ENCODE measurements at places on chromosomes 12 and 14.
A peak's percentile ranks its signal among the peaks of the same experiment; 100 is the strongest.

GRCh38 chr14:73762375-73762822, 48.2 kb upstream of the PNMA1 start:
- DNase-seq = no peak

DNA sequence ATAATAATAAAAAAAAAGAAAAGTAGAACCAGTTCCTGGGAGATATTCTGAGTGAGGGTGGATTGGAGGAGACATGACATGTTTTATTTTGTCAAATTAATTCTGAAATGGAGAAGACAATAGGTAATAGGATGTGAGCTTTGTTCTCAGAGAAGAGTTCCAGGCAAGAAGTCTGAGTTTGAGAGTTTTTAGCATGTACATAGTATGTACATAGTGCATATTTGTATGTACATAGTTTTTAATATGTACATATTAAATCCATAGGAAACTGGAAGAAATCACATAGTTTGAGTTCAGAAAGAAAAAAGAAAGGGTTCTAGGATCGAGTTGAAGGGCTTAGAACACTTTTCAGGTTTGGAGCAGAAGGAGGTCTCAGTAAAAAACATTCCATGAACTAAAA, 47.5 kb downstream of the LRFN5 start:
- no peak for DNase-seq

- no peak for DNase-seq
Observed at GRCh38 chr14:93788543-93789227, 400 bp upstream of the PRIMA1 start.

GRCh38 chr14:52354242-52354641, 40.1 kb downstream of the PTGER2 start:
- no peak for DNase-seq

- DNase-seq = no peak
Observed at GRCh38 chr14:102131741-102132140, 8.0 kb upstream of the WDR20 start.

DNA sequence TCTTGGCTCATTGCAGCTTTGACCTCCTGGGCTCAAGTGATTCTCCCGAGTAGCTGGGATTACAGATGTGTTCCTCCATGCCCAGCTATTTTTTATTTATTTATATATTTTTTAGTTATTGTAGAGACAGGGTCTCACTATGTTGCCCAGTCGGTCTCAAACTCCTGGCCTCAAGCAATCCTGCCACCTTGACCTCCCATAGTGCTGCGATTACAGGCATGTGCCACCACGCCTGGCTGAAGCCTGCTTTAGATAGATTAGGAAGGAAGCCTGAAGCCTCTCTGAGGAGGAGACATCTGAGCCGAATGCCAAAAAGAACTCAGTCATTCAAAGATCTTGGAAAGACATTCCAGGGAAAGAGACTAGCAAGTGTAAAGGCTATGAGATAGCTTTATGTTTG, 10.2 kb downstream of the INHBC start:
- no peak for DNase-seq

DNA sequence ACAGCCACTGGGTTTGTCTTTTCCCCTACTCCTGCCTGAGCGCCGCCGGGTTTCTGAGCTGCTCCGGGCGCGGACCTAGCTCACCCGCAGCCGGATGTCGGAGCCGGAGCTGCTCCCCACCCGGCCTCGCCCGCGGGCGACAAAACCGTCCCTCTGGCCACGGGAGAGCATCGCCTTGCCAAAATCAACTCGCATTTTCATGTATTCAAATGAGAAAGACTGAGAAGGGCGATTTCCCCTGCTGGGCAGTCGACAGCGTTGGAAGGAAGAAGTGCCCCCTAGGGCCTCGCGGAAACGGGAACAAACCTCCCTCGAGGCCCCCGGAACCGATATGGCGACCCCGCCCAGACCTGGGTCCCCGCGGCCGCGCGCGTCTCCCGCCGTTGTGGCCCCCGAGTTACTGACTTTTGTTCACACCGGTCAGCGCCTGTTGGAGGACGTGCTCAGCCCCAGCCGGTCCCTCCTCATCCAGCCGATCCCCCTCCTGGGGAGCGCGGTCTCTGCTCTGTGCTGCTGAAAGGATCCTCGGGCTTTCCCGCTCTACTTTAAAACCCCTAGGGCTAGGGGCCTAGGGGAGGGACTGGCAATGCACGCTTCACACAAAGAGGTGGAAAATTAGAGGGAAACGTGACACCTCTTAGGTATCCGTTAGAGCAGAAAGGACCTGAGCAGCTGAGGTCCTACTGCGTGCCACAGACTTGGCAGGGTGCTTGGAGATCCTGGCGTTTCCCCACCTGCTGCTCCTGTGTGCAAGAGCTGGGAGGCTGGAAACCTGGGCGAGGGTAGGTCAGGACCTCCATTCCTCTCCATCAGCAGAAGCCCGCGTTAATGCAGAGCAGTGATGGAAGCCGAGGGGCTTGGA, 4.3 kb downstream of the TTC6 start:
- DNase-seq = no peak

DNA sequence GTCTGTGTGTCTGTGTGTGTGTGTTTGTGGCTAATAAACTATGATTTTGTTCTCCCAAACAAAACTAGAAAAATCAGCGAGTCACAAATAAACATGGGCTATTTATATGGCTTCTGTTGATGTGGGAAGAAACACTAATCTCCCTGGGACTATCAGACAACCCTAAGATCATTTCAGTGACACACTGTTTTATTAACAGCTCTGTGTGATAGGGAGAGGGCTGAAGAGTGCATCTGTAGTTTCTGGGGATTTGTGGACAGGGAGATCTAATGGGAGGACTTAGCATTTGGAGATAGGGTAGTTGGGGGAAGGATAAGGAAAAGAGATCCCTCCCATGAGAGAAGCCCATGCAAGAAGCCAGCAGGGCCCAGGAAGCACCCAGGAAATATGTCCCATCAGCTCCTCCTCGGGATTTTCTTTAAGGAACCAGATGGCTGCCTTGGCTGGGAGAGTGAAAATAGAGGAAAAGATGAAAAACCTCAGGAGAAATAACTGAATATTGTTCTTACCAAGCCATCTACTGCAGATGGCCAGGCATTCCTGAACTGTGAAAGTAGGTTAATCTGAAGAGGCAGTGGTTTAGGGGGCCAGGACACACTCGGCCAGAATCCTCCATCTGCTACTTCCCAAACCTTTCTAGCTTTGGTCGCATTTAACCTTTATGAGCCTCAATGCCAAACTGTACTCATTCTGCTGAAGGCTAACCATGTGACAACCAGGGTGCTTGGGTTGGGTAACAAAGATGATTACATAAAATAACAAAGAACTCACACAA, 253.4 kb downstream of the BTG1 start:
- no peak for DNase-seq

DNA sequence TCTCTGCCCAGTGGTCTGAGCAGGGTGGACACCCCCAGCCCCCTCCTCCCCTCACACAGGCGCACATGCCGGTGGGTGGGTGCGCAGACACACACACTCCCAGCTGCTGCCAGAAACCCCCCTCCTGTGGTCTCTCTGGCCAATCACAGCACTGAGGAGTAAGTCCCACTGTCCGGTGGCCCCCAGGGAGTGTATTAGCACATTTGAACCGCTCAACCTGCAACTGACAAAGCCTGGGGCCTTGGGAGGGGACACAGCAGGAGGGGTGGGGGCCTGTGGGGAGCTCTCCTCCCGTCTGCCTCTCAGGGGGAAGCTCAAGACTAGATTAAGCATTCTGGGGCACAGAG, 11.7 kb downstream of the FIGNL2 start:
- no peak for DNase-seq

GRCh38 chr14:20306079-20306423, 300 bp upstream of the TTC5 start:
- DNase-seq = no peak

DNA sequence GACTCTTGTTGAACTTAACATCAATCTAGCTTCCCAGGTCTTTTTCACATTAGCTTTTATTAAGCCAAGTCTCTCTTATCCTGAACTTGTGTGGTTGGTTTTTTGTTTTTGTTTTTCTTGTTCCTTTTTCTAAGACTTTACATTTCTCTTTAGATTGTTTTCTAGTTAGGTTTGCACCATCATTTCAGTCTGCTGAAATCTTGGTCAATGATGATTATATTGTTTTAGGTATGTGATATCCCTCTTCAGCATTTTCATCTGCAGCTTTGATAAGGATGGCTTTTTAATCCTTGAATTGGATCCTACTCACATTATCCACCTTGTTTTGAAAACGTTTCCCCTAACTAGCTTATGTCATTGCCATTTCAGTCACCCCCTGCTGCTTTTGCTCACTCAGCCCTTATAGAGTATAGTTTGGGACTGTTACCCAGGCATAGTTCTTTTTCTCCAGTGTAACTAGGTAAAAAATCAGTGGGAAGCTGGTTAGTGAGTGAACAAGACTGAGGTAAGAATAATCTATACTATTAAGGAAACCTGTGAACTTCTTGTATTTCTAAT, 22.0 kb downstream of the YLPM1 start:
- DNase-seq = no peak

DNA sequence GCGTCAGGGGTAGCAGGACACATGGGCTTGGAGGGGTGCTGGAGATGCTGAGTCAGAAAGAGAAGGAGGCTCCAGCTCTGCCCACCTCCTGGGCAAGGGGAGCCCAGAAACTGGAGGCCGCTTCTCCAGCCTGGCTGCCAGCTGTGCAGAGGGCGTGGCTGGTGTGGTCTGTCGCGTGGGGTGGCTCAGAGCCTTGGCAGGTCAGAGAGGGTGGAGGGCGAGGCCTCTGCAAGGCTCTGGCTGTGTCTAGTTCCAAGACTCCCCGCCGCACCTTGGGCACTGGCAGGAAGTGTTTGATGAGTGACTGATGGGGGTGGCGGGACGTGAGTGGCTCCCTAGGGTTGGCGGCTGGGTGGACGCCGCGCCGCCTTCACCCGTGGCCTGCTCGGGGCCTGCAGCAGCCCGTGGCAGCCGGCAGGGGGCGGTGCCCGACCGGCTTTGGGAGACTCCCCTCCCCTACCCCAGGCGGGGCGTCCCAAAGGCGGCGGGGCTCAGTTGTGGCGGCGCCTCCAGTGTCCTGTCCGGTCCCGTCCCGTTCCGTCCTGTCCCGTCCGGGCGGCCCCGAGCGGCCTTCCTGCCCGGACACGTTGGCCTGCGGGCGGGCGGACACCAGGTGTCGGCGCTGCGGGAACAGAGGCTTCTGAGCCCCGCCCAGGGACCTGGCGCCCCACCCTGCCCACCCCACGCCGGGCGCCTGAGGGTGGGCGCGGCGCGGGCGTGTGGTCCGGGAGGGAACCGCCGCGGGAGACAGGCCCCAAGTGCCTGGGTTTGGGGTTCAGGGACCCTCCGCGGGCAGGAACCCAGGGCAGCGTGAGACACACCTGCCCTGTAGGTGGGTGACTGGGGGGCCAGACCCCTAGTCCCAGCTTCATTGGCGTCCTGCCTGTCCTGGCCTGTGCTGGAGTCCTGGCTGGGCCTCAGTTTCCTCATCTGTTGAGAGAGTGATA, 39.7 kb downstream of the KRT80 start:
- DNase-seq = peak; percentile 67

GRCh38 chr14:24052656-24053547, 1.1 kb downstream of the CARMIL3 start:
- peak; percentile 42 for DNase-seq

DNA sequence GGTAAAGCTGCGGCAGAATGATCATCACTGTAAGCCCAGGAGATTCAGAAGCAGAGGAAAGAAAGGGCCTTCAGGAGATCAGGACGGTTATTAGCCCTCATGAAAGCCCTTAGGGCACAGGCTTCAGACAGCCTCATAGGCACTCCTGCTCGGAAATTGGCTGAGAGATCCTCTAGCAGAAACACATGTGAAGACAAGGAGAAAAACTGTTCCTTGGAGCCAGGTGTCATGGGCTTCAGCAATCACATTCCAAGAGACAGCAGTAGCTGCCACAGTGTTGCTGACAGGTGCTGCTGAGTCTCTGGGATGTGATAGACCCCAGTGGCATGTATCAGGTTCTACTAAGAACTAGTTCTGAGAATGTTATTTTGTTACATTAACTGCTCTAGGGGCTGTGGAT, 88.8 kb upstream of the DYRK2 start:
- no peak for DNase-seq

DNA sequence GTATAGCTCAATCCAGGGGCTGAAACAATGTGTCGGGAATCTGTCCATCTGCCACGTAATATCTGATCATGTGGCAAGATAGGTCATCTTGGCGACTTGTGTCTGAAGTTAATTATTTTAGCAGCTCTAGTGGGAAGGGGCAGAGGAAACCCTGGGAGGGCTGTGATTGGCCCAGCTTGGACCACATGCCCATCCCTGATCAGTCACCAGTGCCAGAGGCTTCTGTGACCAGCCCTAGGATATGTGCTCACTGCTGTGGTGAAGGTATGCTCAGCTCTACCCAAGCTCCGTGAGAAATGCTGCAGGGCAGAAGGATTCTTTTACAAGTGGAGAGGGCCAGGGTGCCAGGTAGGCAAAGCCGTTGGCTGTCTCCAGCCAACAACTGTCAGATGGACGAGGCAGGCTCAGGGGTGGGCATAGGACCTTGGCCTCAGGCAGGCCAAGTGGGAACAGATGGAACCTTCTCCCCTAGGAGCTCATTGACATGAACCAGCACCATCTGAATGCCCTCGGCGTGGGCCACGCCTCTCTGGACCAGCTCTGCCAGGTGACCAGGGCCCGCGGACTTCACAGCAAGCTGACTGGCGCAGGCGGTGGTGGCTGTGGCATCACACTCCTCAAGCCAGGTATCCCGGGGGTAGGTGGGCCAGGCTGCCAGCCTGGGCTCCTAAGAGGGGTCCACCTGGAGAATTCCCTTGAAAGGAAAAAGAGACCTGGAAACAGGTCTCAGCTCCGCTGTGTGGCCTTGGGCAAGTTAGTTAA, 21.1 kb downstream of the MVK start:
- DNase-seq = no peak

- DNase-seq = no peak
Observed at GRCh38 chr14:81743605-81744004, 210.0 kb upstream of the SEL1L start.

GRCh38 chr12:1811281-1811947, 9.0 kb upstream of the LRTM2 start:
- no peak for DNase-seq

DNA sequence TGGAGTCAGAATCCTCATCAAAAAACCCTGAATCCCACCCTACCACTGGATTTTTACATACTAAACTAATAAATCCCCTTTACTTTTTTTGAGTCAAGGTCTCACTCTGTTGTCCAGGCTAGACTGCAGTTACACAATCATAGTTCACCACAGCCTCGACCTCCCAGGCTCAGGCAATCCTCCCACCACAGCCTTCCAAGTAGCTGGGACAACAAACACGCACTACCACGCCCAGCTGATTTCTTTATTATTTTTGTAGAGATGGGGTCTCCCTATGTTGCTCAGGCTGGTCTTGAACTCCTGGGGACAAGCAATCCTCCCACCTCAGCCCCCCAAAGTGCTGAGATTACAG, 24.3 kb downstream of the SPTSSA start:
- no peak for DNase-seq

DNA sequence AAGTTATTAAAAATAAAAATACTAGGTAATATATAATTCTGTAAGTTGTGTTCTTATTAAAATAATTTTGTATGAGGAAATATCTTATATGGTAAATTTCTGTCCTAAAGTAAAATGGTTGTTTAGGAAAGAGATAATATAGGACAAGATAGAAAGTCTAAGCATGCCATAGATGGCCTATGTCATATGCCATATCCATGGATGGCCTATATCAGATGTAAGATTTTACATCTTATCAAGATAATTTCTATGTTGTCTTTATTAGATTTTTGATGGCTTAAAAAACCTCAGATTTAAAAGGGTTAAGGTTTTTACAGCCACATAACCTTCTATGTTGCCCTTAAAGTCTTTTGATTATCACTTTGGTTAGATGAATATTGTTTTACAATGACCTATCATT, 52.6 kb downstream of the CATSPERB start:
- no peak for DNase-seq

All from stimulated activated effector memory CD8-positive, alpha-beta T cell treated with anti-CD3 and anti-CD28 coated beads, Interleukin-12 subunit alpha, Interleukin-12 subunit beta, amount 100 ng/mL, for 72 hours (primary cell).